ENCODE measurements at places on chromosomes 7 and 10.

DNA sequence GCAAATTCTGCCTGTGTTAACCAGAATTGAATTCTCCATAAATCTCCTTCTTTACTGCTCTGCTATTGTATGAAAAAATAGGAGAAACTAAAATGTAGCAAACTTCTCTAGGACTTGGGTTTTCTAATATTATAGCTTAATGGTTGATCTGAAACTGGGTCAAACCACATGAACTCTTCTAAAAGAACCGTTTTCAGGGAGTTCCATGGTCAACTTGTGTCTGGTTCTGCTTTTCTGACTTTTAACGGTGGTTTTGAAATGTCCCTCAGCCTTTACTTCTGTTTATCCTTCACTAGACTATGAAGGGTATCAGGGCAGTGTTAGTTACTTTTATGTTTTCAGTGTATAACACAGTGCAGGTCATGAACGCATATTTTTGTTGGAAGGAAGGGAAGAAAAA lies 242.2 kb downstream of the TSPAN12 start:
- no peak for DNase-seq

GRCh38 chr10:110612629-110613028 lies 31.5 kb upstream of the RBM20 start:
- no peak for DNase-seq

GRCh38 chr10:126263006-126263676 lies 125.1 kb downstream of the ADAM12 start:
- no peak for DNase-seq

GRCh38 chr7:66907731-66908130 lies 13.3 kb upstream of the TMEM248 start:
- DNase-seq = no peak

DNA sequence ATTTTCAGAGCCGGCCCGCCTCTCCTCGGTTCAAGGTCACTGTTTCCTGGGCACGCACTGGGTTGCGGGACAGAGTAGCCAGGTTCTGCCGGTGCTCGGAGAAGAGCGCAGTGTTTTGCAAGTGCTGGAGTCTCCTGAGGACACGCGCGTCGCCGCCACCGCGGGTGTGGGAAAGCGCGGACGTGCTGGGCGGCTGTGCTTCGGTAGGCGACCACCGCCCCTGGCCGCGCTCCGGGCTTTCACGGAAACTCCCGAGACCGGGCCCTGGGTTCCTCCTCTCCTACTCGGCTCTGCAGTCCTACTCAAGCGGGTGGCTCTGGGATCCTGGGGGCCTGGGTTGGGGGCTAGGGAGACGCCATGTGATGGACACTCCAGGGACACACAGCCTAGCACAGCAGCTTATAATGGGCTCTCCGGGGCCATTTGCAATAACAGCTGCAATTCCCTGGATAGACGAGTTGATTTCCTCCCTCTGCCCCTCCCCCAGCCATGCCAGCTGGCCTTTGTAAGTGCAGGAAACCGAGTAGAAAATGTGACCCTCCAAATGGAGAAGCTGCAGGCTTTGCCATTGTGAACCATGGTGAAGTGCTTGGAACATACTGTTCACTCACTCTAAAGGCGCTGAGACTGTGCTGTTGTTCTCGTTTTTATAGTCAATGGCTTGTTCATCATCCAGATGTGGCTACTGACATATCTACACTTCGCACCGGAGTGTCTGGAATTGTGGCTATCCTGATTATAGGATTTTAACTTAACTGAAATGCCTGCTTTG lies 2.1 kb downstream of the FRAT1 start:
- DNase-seq = no peak

- DNase-seq = no peak
These were observed 127.5 kb downstream of the TES start for GRCh38 chr7:116337800-116338199.

DNA sequence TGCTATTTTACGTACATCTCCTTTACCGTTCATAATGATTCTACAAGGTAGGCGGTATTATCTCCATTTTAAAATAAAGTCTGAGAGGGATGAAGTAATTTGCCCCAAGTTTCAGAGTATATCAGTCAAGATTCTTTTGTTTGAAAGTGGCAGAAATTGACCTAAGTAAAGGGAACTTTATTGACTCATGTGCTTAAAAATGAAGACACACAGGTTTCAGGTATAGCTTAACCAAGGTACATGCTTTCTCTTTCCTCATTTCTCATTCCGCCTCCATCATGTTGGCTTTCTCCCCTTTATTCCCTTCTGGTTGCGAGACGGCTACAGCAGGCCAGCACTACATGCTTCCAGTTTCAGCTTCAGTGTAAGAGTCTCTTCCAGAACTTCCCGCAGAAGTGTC lies 77.5 kb downstream of the NOC3L start:
- no peak for DNase-seq

GRCh38 chr7:44099669-44100068 lies 4.5 kb upstream of the AEBP1 start:
- no peak for DNase-seq

DNA sequence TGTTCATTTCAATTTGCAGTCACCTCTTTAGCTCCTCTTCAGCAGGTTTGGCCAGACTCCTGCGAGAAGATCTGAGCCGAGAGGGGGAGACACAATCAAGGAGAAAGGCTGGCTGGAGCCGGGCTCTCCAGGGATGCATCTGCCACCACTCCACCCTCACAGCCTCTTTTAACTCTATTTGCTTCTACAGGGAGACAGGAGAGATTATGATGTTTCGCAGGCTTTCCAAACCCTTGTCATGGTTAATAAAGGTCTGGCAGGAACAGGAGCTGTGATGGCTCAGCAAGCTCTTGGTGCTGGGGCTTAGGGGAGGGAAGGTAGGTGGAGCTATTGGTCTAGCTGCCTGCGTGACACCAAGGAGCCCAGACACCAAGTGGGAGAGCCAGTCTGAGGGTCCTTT lies 448.1 kb upstream of the PODXL start:
- DNase-seq = no peak

- DNase-seq = no peak
These were observed 44.2 kb downstream of the ZNF438 start for GRCh38 chr10:30987463-30987862.

GRCh38 chr7:72313906-72314305 lies 98.2 kb downstream of the CALN1 start:
- DNase-seq = no peak

GRCh38 chr10:53997953-53998352 lies 803.1 kb downstream of the PCDH15 start:
- no peak for DNase-seq

DNA sequence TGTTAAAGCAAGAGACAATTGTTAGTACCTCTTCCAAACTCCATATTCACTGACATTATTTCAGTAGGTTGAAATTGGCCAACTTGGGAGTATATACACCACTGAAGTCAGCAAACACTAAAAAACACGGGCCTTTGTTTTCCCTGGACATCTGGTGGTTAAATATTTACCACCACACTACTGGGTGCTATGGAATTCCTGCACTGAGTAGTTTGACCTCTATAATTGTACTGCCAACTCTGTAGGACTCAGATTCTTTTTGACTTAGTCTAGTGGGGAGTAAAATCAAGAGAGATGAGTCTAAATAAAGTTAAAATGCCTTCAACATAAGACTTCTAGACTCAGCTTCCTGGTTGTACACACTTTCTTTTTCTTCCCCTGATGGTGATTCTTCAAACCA lies 41.3 kb upstream of the TES start:
- DNase-seq = no peak

GRCh38 chr10:11516431-11516746 lies 95.1 kb downstream of the USP6NL start:
- no peak for DNase-seq

DNA sequence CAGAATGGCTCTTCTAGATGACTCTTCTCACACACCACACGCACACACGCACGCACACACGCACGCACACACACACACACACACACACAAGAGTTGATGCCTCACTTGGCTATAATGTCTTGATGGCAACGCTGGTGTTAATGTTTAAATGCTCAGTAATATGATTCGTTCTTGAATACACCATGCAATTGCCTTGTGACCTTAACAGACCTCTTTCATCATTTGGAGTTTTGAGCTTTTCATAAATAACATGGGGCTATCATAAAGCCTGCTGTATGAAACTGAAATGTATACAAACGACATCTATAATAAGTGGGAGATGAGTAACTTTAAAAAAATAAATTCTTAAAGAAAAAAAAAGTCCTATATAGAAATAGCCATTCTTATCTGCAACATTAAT lies 8.2 kb downstream of the JCAD start:
- no peak for DNase-seq

DNA sequence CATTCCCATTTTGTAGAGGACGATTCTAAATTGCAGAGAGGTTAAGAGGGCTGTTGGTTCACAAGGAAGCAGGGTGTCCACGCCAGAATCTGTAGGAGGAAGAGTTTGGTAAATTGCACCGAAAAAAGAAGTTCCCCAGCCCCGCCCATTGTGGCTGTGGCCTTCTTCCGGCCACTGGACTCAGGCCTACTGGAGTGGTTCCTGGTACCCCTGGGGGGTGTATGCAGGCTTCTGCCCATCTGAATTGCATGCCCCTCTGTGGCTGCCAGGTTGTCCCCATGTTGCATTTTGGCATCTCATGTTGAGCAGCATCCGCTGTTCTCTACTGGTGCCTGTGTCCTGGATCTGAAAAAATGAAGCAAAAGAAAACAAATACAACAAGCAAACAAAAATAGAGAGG lies 234.2 kb downstream of the WDR11 start:
- DNase-seq = no peak

- no peak for DNase-seq
These were observed 34.5 kb downstream of the PPIF start for GRCh38 chr10:79381804-79382221.

GRCh38 chr10:132446661-132447445 lies 49.9 kb downstream of the PWWP2B start:
- DNase-seq = peak; percentile 68

Measured in T-helper 2 cell treated with Interferon-gamma antibody and Interleukin-4, amounts not matched to agents 5 μg/mL and 100 μg/mL, for 36 hours (primary cell).